ENCODE measurements at places on chromosomes 4 and X.
A peak's percentile ranks its signal among the peaks of the same experiment; 100 is the strongest.

DNA sequence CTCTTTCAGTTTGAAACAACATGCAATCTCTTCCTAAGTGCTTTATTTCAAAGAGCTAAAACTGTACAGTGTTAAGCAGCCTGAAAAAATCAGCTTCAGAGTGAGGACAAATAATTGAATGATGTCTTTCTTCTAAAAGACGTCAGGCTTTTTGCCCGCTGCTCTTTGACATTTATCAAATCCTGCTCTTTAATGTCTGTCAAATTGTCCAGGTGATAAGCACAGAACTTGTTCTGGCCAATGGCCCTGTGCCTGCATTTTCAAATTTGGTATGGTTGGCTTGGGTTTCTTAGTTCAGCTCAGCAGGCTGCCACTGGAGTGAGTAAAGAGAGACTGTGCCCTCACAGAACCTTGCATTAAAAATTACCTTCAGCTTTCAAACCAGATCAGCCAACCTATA lies 712.9 kb upstream of the LCORL start:
- no peak for DNase-seq

GRCh38 chrX:120365320-120365719 lies 3.4 kb downstream of the ATP1B4 start:
- DNase-seq, result no peak

DNA sequence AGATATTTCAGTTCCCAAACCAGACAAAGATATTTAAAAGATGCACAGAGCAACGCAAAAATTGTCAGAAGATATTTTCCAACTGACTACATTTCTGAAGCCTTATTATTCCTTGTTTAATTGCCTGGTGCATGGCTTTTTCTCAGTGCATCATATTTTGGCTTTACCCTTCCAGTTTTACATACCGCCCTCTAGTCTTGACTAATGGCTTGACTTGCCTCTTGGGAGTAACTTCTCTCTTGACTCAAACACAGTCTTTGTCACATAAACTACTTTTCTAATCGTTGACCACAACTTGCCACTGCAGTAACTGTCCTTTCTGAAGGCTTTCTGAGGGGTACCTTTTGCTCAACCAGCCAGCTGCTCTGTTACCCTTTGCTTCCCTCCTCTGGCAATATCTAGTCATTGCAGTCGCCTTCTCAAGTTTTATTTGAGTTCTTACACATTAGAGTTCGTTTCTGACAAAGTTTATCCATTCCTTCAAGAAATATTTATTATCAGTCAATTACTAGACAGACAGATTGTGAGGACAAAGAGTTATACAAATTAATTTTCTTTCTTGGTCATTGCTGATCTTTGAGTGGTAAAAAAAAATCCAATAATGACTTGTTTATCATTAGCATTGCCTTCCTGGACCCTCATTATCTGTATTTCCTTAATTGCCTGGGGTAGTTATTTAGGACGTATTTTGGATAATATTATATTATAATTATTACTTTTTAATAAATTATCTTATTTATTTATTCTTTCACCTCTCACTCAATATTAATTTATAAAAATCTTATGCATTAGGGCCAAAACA lies 506.9 kb upstream of the PCDH10 start:
- no peak for DNase-seq

DNA sequence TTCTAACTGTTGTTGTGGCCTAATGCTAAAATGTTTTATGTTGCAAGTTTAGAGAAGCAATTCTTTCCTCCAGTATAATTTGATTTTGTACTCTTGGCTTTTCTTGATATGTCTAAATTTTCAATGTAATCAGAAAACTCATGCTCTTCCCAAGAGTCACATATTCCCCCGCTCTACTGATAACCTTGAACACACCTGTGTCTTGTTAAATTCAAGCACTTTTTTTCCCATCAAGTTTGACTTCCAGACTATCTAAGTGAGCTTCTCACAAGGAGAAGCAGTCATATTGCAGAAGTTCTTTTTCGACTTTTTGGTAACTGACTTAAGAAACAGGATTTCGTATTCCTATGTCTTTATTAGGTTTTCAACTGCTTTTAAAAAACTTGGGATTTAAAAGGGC lies 7.4 kb upstream of the ADH4 start:
- no peak for DNase-seq

DNA sequence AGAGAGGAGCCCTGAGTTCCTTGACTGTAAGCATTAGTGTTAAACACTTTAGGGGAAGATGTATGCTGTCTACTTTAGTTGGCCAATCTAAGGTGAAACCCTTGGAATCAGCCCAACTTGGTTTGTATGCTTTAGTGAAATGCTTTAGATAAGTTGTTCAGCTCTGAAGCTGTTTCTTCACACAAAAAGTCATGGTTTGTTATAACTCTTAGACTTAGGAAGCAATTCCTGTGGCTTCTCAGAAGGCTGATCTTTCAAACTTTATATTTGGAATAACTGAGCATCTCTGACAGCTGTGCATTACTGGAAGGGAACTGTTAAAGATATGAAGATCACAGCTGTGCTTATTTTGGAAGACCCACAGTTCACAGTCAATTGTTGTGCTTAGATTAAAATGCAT lies 714.1 kb downstream of the FAT4 start:
- no peak for DNase-seq

DNA sequence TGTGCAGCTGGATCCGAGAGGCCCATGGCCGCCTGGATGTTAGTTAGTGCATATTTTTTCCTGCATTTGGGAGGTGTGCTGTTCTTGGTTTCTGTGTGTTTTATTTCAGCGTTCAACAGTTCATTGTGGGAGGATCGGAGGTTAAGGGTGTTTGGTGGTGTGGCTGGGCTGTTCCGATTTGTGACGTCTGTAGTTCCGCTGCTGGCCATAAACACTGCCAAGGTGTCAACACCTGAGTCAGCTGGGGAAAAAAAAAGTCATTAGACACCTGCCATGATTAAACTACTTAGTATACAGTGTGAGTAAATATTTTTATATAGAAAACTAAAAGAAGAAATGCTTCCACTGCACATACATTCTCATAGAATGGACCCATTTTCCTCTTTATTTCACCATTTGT lies 200.2 kb downstream of the APBB2 start:
- no peak for DNase-seq

GRCh38 chrX:30620980-30621618 lies 32.1 kb upstream of the GK start:
- DNase-seq, result no peak

GRCh38 chr4:95998311-95998710 lies 158.4 kb downstream of the PDHA2 start:
- no peak for DNase-seq

DNA sequence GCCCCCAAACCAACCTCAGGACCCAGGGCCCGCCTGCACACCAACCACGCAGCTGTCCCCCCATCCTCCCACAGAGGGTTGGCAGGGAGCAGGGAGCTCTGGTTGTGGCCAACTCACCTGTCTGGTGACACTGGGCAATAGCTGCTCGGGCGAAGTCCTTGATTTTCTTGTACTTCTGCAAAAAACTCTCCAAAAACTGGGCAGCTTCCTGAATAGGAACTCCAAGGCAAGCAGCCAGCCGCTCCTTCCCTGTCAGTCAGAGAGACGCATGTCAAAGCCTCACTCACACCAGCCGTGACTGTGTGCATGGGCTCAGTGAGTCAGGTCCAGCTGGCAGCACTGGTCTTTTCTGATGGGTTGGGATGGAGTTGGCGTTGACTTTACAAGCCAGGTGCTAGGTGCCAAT lies 26.4 kb downstream of the NAT8L start:
- DNase-seq, result no peak

- DNase-seq, result no peak
These were observed 7.5 kb downstream of the SEPTIN6 start for GRCh38 chrX:119685225-119686066.

GRCh38 chrX:136115126-136115903 lies 32.0 kb upstream of the FHL1 start:
- no peak for DNase-seq

GRCh38 chr4:1367230-1367935 lies 20.4 kb downstream of the UVSSA start:
- no peak for DNase-seq

- no peak for DNase-seq
These were observed 61.5 kb upstream of the FAM241A start for GRCh38 chr4:112083587-112084347.

- DNase-seq, result no peak
These were observed 37.7 kb upstream of the C4orf17 start for GRCh38 chr4:99473131-99473530.

DNA sequence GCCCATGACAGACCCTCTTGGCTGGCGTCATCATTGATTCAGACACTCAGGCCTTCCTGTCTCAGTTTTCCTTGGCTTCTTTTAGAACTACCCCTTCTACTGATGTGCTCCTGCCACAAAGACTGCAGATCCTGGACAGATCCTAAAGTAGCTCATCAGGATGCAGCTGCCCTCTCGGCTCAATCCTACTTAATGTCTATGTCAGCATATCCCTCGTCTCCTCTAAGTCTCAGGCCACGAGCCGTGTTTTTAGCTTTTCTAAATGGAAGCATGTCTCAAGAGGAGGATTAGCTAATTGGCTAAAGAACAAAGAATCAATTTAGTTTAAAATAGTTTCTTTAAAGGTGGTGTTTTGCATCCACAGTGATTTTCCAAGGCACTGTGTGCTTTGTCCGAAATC lies 447.7 kb downstream of the STIM2 start:
- no peak for DNase-seq

GRCh38 chrX:102627640-102628039 lies 23.6 kb upstream of the GPRASP1 start:
- DNase-seq, result no peak

- no peak for DNase-seq
These were observed 125.5 kb upstream of the JADE1 start for GRCh38 chr4:128684016-128684415.

- no peak for DNase-seq
These were observed 70.9 kb downstream of the DDX60 start for GRCh38 chr4:168247603-168248002.

DNA sequence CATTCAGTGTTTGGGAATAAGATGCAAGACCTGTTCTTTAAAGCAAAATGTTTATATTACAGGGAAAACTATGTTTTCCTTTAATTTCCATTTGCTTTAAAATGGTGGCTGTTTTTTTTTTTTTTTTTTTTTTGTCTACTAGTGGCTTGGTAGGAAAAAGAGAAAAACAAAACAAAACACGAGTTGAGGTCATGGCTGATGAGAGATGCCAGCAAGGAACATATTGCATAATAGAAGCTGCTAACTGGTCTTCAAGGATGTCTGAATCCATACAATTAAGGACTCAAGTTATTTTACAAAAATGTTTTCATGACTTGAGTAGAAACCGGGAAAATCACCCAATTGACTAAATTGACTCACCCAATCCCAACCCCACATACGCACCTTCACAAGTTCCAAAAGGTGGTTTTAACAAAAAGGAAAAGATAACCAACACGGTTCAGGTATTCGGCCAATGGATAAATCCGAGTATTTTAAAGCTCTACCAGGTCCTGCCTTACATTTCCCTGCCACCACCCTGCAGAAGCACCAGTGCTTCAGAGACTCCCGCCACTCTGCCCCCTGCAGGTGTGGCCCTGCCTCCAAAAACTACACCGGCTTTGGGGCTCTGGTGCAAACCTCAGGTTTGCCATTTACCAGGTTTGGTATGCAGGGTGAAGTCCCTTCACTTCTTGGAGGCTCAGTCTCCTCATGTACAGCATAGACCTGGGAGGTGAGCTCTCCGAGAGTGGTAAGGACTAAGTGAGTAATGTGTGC lies 27.1 kb downstream of the PIR start:
- no peak for DNase-seq

DNA sequence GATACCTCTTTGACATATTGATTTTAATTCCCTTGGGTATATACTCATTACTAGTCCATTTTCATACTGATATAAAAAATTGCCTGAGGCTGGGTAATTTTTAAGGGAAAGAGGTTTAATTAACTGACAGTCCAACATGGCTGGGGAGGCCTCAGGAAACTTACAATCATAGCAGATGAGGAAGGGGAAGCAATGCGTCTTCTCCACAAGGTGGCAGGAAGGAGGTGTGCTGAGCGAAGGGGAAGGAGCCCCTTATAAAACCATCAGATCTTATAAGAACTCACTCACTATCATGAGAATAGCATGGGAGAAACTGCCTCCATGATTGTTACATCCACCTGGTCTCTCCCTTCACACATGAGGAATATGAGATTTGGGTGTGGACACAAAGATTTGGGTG lies 42.4 kb downstream of the MSX1 start:
- no peak for DNase-seq

DNA sequence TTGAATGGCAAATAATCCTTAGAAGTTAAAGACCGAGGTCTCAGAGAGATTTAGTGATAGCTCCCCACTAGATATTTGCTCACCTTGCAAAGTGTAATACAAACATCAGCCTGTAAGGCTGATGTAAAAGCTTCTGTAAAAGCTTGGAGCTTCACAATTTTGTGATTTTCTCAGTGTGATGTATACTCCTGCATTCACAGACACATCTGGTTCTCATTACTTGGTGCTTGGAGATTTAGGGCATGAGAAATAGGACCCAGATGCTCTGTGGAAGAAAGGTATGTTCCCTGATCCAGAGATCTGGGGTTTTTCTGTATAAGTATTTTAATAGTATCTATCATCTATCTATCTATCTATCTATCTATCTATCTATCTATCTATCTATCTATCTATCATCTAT lies 1664.3 kb downstream of the C4orf33 start:
- no peak for DNase-seq

DNA sequence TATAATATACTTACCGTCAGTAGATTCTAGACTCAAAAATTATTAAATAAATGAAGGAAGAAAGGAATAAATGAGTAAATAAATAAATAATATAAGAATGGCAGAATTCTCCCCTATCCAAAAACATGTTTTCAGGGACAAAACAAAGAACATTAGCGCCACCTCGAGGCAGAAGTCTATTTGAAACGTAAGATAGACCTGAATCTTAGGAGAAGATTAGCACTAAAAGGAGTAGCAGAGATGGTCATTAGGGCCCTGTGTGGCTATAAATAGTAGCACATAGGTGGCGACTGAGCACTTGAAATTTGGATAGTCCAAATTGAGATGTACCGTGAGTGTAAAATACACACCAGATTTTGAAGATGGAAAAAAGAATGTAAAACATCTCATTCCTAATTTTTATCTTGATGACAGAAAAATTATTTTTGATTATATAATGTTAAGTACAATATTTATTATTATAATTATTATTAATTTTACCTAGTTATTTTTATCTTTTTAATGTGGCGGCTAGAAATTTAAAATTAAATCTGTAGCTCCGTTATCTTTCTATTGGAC lies 24.3 kb upstream of the SRD5A3 start:
- DNase-seq, result peak; percentile 90

GRCh38 chr4:36385951-36386571 lies 104.6 kb downstream of the DTHD1 start:
- no peak for DNase-seq

GRCh38 chr4:189787216-189788031 lies 153.2 kb upstream of the FRG1 start:
- no peak for DNase-seq

- no peak for DNase-seq
These were observed 8.2 kb downstream of the GSX2 start for GRCh38 chr4:54107951-54108748.
